ENCODE measurements at places on chromosomes 1 and 21.

DNA sequence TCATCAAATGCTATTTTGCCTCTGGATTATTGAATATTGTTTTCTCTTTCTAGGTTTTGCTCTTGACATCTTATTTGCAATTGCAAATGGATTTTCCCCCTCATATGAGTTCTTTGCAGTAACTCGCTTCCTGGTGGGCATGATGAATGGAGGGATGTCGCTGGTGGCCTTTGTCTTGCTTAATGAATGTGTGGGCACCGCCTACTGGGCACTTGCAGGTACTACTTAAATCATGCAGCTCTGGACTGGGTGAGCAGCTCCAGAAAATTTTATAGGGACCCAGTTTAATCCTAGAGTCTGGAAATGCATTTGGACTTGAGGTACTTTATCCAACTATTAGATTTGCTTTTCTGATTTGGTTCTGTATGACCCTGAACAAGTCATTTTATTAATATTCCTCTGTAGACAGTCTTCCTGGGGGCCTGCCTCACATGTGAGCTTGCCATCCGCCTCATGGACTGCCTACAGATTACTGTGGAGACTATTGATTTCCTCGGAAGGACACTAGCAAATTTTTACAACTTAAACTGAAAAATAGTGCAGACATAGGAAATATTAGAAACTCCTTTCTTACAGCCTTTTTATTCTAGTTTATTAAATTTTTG is 44.5 kb downstream of the SLC22A15 start:
- peak; percentile 27 for DNase-seq

DNA sequence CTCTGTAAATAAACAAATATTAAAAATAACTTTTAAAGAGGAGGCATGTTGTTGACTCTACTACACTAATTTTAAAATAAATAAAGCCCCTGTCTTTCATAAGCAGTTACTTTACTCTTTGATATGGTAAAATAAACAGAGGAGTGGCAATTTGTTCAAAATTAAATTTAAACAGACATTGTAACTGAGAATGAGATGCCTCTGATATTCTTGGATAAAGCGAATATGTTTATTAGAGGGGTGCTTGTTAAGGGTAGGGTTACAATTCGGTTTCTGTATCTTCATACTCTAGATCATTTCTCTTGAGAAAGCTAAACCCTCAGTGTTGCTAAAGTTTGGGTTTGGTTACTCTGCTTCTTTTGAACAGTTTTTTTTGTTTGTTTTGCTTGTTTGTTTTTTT is 19.6 kb downstream of the LPAR3 start:
- no peak for DNase-seq

DNA sequence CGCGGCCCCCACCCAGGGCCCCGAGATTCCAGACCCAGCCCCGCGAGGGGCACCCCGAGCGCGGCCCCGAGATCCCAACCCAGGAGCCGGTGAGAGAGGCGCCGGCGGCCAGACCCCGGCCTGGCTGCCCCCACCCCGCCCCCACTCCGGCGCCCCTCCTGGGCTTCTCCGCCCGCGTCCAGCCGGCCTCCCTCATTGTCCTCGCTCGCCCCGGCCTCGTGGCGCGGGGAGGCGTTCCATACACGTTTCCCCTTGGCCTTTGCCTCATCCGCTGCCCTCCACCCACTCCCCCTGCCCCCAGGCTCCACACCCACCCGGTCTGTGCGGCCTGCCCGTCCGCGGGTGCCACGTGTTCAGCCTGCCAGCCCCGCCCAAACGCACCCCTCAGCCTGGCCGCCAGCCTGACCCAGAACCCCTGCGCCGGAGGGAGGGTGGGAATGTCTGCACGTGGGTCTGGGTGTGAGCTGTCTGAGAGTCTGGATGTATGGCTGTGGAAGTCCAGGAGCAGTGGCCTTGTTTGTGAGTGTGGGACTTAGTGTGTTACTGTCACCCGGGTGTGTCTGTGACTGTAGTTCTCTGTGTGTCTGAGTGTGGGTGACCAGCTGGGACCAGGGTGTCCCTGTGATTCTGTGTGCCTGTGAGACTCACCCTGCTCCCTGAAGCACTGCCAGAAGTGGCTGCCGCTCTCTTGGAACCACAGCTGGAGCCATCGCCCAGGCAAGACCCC is 681 bp downstream of the B4GALT2 start:
- no peak for DNase-seq

- DNase-seq: no peak
Measured at GRCh38 chr1:168069384-168069783, 67.3 kb downstream of the GPR161 start.

GRCh38 chr1:8746554-8746953 is 70.9 kb downstream of the RERE start:
- DNase-seq: no peak

DNA sequence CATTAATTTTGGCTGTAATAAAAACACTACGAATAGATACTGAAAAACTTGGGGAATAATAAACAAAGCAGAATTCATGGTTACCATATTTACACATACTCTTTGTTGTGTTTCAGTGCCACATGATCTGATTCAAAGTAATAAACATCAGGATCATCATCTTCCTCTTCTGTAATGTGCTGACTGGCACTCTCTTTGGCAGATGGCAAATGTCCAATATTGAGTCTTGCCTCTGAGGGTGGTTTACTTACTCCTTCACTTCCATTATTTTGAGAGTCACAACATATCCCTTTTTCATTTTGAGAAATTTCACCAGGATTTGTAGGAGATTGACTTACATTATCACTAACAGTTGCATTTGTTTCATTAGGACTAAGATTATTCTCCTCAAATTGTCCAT is 50.7 kb downstream of the ZZZ3 start:
- DNase-seq: no peak
